Muscle of arm (tissue), 14 donors: ENCODE measurements at places on chromosomes 12 and 14. TPM values are rescaled to one million over a fixed set of nuclear protein-coding genes. Genes with fewer than 3 reads are reported as not detected.

DNA sequence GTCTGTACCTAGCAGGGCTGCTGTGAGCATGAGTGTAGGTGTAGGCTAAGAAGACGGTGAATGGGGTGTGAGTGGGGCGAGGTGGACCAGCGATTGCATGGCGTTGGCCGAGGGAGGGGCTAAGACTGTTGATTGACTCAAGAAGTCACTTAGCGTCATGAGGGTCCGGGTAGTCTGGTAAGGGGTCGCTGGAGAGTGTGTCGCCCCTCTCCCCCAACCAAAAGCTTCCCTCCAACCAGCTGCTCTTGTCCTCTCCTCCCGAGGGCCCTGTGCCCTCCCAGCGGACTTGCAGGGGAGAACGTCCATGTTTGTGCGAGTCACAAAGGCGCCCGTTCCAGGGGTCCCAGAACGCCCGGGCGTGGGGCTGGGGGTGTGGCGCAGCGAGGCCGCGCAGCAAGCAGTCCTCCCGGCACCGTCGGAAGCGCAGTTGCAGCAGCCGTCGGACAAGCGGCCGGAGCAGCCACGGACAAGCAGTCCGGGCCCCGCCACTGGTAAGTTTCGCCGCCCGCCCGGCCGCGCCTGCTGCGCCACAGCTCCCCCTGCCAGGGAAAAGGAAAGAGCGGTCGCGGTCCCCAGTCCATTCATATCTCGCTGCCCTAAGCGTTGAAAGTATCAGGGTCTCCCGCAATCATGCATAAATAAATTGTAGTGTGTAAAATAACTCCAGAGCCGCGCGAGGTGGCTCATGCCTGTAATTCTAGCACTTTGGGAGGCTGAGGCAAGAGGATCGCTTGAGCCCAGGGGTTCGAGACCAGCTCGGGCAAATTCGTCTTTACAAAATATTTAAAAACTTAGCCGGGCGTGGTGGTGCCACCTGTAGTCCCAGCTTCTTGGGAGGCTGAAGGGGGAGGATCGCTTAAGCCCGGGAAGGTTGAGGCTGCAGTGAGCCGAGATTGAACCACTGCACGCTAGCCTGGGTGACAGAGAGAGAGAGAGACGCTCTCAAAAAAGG is at the start of gene CCDC63:
Gene CCDC63 (plus strand): TSS at position 373 of the 952 bp plus-strand sequence. CDS start 5,968 bp downstream, outside the sequence.
- DNase-seq = peak; percentile 38

DNA sequence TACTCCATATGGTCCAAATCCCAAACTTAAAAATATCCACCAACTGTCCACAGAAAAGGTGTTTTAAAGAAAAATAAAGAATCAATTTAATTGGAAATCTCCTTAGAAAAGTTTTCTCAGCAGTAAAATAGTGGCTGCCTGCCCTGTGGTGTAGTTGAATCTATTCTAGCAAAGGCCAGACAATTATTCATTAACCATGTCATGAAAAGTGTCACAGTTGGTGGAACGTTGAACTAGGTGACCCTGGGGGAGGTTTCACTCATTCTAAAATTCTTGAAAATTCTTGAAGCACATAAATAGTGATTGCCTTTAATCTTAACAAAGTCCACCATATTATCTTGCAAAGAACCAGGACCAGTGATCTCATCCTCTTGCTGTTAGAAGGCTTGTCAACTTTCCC is 78.4 kb upstream of the GZMB start:
- DNase-seq = no peak

GRCh38 chr12:49998453-49998852 is 25.7 kb downstream of the AQP6 start:
- no peak for DNase-seq

DNA sequence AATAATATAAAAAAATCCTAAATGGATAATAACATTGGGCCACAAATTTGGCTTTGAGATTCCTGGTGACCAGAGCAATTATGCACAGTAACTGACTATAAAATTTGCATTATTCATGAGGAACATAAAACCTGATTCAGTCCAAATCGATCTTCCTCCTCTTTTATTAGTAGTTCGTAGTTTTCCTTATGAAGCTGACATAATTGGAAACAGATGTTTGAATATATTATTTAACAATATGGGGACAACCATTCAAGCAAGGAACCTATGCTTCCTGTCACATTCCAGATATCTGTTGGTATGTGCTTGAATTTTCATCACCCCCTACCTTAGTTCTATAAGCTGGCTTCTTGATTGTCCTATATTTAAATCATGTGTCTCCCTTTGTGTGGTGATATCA is 34.9 kb downstream of the CCDC175 start:
- DNase-seq = no peak

DNA sequence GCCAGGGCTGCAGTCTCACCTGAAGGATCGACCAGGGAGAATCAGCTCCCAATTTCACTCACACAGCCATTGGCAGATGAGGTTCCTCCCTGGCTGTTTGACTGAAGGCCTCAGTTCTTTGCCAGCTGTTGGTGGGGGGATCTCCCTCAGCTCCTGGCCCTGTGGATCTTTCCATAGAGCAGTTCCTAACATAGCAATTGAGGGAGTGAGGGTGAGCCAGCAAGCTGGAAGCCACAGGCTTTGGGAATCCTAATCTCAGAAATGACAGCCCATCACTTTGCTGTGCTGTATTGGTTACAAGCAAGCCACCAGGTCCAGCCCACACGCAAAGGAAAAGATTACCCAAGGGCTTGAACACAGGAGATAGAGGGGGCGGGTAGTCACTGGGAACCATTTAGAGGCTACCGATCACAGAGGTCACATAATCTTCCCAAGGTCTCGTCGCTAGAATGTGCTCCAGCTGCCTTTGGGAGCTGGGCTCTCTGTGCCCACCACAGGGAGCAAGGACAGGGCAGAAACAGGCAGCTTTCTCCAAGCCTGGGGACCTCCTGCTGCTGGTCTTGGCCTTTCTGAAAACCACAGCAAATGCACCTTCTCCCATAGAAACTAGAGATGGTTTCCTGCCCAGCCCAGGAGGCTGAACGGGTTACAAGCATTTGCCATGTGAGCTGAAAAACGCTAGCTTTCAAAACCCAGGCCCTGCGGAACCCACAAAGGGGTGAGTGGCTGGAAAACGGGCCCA is 4.6 kb upstream of the OTUB2 start:
- DNase-seq = no peak

DNA sequence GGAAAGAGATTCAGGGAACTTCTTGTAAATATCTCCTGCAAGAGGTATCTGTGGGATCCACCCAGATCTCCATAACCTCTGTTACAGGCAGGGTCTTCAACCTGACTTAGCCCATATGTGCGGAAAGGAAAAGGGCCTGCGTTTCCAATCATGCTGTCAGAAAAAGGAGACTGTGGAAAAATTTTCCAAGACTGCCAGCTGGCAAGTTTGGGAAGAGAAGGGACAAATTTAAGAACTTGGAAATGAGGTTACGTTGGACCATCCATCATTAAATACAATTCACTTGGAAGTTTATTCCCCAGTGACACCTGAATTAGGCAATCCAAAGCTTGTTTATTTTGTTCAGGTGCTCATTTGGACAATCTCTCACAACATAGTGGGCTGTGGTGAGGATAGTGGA is 13.9 kb downstream of the PTHLH start:
- peak; percentile 49 for DNase-seq

DNA sequence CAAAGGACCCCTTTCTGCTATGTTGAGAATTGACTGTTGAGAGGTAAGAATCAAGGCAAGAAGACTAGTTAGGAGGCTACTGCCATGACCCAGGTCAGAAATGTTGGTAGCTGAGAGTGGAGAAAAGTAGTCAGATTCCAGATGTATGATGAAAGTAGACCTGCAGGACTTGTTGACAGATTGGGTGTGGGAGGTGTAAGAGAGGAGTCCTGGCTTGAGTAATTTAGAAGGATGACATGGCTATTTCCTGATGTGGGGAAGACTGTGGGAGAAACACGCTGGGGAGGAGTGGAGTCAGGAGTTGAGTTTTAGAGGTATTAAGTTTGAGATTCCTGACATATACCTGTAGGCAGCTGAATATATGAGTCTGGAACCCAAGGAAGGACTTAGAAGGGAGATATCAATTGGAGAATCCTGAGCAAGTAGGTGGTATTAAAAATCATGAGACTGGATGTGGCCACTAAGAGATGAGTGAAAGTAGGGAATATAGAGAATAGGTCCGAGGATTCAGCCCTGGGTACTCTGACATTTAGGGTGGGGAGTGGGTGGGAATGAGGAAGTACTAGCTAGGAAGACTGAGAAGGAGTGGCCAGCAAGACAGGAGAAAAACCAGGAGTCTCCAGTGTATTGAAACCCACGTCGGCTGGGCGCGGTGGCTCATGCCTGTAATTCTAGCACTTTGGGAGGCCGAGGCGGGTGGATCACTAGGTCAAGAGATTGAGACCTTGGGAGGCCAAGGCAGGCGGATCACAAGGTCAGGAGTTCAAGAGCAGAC is 12.6 kb upstream of the DDX47 start:
- DNase-seq = no peak

GRCh38 chr12:109191621-109192250 is 75.3 kb downstream of the ACACB start:
- DNase-seq = no peak

GRCh38 chr14:77004711-77005460 is 23.6 kb downstream of the IRF2BPL start:
- no peak for DNase-seq

Gene DIO3
- 4.3 TPM for polyA plus RNA-seq

Gene NOXRED1
- polyA plus RNA-seq = 0.33 TPM
